ENCODE measurements at places on chromosomes 4 and X.

GRCh38 chr4:89242864-89243732 is 64.5 kb downstream of the GPRIN3 start:
- no peak for DNase-seq

DNA sequence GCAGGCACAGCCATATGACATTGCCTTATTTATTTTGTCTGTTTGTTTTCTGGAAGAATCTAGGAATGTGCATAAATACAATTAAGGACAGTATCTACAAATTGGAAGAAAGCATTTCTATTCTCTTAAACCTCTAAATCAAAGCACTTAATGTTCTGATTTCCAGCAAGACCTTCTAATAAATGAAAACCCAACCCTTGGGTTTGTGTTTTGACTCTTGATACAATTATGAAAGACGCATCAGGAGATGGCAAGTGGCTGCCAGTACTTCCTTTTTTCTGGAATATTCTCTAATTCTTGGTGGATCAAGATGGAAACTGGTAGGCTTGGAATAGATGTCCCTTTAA is 437 bp upstream of the CPE start:
- no peak for DNase-seq

- no peak for DNase-seq
Observed at GRCh38 chr4:78360466-78360865, 191.1 kb upstream of the ANXA3 start.

DNA sequence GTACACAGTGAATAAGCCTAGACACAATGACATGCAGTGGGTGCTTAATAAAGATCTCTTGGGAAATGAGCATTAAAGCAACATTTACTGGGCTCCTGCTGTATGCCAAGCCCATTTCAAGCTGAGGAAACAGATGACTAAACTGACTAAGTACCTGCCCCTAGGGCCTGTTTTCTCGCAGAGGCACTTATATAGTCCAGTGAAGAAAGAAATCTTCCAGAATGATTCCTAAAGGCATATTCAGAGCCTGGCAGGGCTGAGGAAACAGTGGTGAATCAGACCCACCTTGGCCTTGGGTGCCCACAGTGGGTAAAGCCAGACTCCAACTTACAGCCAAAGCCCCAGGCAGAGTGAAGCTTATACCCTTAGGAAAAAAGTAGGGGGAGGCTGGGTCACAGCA is 22.0 kb upstream of the S100P start:
- DNase-seq, result no peak

- peak; percentile 10 for DNase-seq
Observed at GRCh38 chr4:180057299-180057721, 2185.9 kb upstream of the TENM3 start.

All from NCI-H526 (cell line).